ENCODE measurements at places on chromosomes 2 and 18.

- no peak for DNase-seq
Measured at GRCh38 chr2:174788291-174788929, 24.1 kb upstream of the CHRNA1 start.

DNA sequence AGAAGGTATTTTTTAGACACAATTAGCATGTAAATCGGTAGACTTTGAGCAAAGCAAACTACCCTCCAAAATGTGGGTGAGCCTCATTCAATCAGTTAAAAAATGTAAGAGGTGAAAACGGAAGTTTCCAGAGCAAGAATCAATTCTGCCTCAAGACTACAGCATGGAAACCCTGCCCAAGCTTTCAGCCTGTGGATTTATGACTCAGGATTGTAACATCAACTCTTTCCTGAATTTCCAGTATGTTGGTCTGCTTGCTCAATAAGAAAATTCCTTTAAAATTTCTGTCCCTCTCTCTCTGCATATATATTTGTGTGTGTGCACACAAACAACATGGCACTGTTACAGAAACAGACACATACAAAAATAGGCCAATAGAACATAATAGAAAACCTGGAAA lies 228.6 kb upstream of the DOK6 start:
- no peak for DNase-seq

- DNase-seq: no peak
Measured at GRCh38 chr2:184113696-184114403, 484.5 kb upstream of the ZNF804A start.

GRCh38 chr2:45031028-45031427 lies 21.8 kb upstream of the SIX2 start:
- DNase-seq: no peak

- DNase-seq: no peak
Measured at GRCh38 chr2:41579806-41580205, 468.0 kb upstream of the PKDCC start.

GRCh38 chr2:120959426-120959825 lies 223.8 kb downstream of the GLI2 start:
- no peak for DNase-seq

GRCh38 chr2:236033462-236033861 lies 134.7 kb downstream of the GBX2 start:
- DNase-seq: no peak

DNA sequence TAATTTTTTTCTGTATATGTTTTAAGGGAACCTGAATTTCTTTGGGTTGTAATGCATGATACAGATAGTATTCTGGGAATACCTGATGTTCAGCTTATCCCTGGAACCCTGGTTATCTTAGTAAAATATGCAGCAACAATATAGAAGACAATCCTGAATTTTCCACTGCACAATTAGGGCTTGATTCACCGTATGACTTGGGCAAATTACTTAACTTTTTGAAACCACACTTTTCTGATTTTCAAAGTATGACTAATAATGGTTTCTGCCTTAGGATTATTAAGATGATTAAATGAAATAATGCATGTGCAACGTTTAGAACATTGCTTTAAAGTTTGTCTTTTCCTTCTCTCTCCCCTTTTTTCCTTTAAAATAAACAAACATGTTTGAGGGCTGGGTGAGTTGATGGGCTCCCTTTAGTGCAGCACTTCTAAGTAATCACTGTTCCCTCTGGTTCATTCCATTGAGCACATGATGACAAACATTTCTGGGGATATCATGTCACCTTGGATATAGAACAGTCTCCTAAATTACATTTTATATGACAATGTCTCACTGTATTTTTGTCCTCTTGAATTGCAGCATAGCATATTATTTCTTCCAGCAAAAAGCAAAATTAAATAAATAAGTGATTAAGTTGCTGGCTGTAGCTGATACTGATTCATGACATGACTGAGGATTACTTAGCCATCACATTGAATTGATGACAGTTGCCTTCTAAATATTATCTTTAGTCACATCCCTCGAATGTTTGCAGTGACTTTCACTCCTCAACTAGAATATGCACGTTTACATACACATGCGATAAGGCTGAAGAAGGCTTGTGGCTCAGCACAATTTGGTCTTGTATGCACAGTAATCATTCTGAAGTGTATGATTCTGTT lies 254.5 kb downstream of the NEDD4L start:
- no peak for DNase-seq

GRCh38 chr2:15641530-15641982 lies 49.9 kb downstream of the DDX1 start:
- no peak for DNase-seq

DNA sequence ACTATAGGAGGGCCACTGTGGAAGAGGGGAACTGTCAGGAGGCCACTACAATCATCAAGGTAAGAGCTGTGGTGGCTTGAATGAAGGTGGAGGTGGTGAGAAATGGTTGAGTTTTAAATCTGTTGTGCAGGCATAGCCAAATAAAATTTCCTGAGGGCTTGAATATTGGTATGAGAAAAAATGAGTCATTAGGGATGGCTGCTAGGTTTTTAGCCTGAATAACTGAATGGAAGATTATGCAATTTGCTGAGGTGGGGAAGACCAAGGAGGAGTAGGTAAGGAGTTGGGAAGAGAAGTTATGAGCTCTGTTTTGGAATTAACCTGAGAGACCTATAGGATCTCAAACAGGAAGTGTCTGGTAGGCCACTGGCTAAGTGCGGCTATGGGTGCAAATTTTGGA lies 84.0 kb downstream of the KLHL14 start:
- DNase-seq: no peak

DNA sequence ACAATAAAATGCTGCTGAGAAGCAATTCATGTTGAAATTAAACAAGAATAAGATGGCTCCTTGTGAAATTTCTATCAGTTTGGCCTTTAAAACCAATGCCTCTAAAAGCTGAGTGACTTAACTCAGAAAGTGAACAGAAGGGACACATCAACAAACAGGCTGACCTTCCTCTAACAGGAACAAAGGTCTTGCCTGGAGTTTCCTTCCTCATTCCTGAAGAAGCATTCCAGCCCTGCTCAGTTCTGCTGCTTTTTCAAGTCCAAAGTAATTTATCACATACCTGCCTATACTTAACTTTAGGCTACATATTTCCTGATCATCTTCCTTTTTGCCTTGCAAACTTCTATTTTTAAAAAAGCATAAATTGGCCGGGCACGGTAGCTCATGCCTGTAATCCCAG lies 14.1 kb downstream of the PTRHD1 start:
- DNase-seq: no peak

GRCh38 chr2:235925250-235925919 lies 242.8 kb downstream of the GBX2 start:
- DNase-seq: no peak

DNA sequence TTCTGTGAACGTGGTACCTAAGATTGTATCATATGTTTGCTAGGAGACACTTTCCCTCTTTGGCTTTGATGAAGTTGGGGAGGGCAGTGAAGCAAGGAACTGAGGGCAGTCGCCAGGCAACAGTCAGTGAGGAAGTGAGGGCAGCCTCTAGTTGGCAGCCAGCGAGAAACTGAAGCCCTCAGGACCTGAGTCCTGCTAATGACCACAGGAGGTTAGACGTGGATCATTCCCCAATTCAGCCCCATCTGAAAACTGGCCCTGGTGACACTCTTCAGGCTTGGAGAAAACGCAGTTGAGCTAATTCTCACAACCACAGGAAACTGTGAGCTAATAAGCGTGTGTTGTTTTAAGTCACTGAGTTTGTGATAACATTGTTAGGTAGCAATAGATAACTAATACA lies 84.5 kb upstream of the REG3G start:
- DNase-seq: no peak

DNA sequence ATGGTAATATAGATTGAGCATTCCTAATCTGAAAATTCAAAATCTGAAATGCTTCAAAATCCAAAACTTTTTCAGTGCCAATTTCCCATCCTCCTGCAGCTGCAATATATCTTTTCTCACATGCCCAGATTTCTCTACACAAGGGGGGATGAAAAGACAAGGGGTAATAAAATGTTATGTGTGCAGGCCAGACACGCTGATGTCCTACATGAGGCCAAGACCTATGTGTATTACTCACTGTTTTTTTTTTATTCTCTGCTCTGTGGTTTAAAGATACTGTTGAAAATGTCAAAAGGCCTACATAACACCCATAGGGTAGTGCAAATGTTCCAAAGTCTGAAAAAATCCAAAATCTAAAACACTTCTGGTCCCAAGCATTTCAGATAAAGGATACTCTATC lies 41.2 kb upstream of the CWC22 start:
- DNase-seq: no peak

DNA sequence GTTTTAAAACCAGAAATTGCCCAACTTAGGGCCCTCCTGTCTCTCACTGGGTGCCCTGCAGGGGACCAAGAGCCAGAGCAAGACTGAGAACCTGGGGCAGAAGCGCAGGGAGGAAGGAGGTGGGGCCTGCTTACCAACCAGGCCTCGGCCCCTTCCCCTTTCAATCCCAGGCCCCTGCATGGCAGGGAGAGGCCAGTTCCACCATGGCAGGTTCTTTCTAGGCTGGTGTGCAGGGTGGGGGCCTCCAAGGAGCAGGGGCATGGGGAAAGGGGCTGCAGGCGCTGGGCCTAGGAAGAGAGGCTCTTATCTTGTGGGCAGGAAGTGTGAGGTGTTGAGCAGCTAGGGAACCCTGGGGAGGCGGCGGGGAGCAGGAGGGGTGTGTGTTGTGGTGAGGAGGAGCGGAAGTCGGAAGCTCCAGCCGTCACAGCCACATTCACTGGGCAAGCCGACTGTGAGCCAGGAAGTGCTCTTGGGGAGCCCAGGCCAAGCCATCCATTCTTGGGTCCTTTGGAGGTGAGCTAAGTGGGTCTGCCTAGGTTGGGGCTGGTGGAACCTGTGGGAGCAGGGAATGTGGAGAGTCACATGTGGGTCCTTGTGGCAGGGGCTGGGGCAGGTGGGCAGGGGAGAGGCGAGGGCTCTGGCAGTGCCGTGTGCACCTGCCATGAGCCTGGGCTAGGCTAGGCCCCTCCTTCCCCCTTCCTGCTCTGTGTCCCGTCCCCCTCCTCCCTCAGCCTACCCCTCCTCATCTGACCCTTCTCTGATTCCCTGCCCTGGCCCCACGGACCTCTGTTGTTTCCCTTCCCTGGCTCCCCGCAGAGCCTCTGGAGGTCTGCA lies at the start of gene PSD4:
Gene PSD4, plus strand, starts transcription at position 430 of the 834 bp plus-strand sequence. CDS start 8,486 bp downstream, outside the sequence.
- DNase-seq: peak; percentile 68
